SJCRH30 (cell line): ENCODE measurements at places on chromosomes 2 and 18. TPM values are rescaled to one million over a fixed set of nuclear protein-coding genes. Genes with fewer than 3 reads are reported as not detected.

GRCh38 chr18:23204589-23205235 is 69.4 kb downstream of the CABLES1 start:
- no peak for DNase-seq

DNA sequence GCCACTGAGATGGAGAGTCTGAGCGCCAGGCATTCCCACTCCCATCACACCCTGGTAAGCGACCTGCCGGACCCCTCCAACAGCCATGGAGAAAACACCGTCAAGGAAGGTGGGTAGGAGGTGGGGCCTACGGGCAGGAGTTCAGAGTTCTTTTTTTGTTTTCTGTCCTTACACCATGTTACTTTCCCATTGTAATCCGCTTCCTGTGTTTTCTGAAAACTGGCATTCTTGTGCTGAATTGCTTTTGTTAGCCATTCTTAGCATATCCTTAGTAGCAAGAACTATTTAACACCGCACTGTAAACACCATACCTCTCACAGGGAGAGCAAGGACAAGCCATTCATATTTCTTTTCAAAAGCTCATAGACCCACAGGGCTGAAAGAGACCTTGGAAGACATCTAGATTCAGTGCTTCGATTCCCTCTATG is 46.2 kb downstream of the UNC80 start:
- DNase-seq: no peak

GRCh38 chr2:216770717-216771116 is 75.4 kb upstream of the IGFBP5 start:
- no peak for DNase-seq

GRCh38 chr2:233865838-233866237 is 2.3 kb downstream of the MSL3B start:
- DNase-seq: peak; percentile 27

Gene ABCG8
- 0.04 TPM in 1 of 2 replicates, not detected in the other for total RNA-seq

DNA sequence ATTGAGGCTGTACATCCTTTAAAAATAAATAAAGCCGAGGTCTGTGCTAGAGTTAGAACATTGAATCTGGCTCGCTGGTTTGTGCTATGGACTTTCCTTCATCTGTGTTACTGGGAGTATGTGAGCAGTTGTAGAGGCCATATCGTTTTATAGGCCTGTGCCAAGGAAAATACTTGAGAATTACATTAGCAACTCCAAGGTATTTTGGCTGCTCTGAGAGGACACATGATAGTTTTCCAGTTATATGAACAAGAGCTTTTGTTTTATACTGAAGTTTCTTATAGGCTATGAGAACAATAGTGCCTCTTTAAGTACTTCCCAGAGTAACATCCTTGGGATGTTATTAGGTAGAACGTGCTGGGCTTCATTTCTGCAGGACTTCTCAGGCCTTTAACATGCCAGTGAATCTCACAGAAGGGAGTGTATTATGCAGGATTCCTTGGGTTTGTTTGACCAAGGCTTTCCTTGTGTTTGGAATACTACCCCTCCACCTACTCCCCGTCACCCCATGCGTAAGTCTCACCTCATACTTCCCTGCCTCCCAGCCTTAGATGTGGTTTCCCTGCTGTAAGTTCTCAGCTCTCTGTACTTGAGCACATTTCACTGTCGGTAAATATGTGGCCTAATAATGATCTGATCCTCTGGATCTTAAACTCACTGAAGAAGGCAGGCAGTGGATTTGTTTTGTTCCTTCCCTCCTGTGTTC is 21.0 kb downstream of the TCF7L1 start:
- DNase-seq: no peak

GRCh38 chr18:27614951-27615844 is 430.1 kb upstream of the CHST9 start:
- DNase-seq: no peak

Gene RFX8
- 0.06 and 0.43 TPM in 2 replicates for total RNA-seq

Gene MIB1
- 35.0 and 37.8 TPM in 2 replicates for total RNA-seq

Gene ABHD1
- total RNA-seq: not detected in 2 replicates

Gene ANTXR1
- total RNA-seq: 60.9 and 67.4 TPM in 2 replicates

- DNase-seq: peak; percentile 97
Observed at GRCh38 chr2:195055996-195056395, 601.0 kb upstream of the SLC39A10 start.

Gene SNRNP27
- 105 and 107 TPM in 2 replicates for total RNA-seq

GRCh38 chr2:170147576-170147975 is 30.4 kb upstream of the MYO3B start:
- DNase-seq: no peak

DNA sequence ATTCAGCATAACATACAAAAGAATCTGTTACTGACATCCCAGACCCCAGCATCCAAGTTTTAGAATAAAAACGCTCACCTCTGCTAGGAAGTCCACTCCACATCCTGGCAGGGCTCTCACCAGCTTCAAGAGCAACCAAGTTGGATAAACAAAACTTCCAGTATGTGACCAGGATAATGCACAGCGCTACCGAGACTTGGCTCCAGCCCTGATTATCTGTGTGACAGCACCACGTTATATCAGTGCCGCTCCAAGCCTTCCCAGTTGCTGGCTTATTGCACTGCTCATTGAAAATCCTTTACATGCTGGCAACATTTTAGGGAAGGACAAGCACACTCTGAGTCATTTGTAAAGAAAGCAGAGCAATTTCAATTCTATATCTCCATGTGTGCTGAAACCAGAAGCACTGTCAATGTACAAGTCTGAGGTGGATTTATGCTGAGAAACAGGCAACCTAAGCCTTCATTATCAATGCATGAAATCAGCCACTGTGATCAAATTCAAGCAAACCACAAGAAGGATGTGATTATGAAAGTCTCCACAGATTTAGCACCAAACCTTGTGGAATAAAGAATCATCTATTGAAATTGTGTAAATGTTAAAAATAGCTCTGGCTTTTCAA is 115.7 kb downstream of the ZNF385B start:
- DNase-seq: peak; percentile 12

DNA sequence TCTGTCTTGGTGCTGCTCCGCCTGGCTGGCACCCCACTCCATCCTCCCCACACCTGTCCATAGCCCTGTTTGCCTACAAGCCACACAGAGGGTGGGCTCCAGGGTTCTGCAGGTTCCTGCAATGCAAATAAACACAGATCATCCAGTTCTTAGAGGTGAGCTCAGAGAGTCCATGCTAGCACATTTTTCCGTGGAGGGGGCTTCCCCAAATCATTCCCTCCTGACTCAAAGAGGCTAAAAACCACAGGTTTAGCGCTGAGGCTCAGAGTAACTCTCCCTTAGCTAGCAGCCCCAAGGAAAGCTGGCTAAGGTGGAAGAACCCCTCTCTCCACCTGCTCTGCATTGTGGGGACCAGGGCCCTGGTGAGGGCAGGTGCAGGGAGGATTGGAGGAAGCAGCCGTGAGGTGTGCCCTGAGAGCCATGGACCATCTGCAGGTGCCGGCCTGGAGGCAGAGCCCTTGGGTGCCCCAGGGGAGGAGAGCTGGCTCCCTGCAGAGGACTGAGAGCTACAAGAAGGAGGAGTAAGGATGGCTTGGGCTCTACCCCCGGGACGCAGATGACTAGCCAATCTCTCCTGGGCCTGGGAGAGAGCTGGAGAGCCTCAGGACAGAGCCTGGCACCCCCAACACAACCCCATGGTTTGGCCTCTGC is 23.8 kb upstream of the TEX44 start:
- DNase-seq: no peak

- no peak for DNase-seq
Observed at GRCh38 chr2:241818943-241819270, 9.9 kb downstream of the NEU4 start.

- DNase-seq: no peak
Observed at GRCh38 chr18:5900262-5900661, 4.9 kb upstream of the TMEM200C start.

- no peak for DNase-seq
Observed at GRCh38 chr2:187054501-187055319, 205.7 kb upstream of the ZSWIM2 start.

GRCh38 chr2:132392221-132392620 is 24.4 kb upstream of the GPR39 start:
- DNase-seq: peak; percentile 7

GRCh38 chr18:28039078-28039477 is 137.9 kb downstream of the CDH2 start:
- DNase-seq: no peak

Gene NBAS
- 44.2 and 44.5 TPM in 2 replicates for total RNA-seq

- no peak for DNase-seq
Observed at GRCh38 chr2:150462770-150463169, 24.7 kb downstream of the RND3 start.

DNA sequence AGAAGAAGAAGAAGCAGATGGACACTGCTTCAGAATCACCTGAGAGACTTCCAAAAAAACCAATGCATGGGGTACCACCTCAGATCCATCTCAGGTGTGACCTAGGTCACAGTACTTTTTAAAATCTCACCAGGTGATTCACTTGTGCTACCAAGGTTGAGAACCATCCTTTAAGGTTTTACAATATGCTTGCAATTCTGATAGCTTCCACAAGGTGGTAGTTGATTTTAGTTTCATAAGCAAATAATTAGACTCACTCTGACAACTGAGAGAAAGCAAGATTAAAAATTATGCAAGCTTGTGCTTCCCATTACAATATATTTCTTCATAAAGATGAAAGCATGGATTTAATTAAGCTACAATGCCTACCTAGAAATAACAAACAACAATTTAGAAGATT is 355.1 kb downstream of the EN1 start:
- DNase-seq: no peak

Gene COLEC12
- not detected in 2 replicates for total RNA-seq

DNA sequence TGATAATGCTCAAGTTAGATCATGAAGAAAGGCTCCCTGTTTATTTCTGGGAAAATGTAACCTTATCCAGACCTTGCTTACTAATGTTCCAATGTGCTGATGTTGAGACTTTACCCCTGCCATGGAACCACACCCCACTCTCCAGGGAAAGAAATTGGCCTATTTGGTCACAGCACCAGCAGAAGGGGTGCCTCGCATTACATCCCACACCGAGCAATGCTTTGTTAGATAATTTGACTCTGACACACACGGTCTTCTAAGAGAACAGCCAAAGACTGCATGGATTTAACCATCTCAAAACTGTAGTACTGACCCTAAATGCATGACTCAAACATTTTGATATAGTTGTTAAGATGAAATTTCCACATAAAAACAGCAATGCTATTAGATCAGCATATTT is 152.1 kb upstream of the CCDC150 start:
- DNase-seq: no peak

DNA sequence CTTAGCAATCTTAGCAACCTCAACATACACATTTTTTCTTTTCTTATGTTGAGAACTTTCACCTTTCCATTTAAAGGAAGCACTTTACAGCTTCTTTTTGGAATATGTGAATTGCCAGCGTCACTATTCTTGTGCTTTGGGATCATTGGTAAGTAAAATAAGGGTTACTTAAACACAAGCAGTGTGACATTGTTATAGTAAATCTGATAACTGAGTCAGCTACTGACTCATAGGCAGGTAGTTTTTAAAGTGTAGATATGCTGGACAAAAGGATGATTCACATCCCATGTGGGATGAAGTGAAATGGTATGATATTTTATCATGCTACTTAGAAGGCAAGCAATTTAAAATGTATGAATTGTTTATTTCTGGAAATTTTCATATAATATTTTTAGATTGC is 637.2 kb downstream of the DCDC2C start:
- DNase-seq: no peak

DNA sequence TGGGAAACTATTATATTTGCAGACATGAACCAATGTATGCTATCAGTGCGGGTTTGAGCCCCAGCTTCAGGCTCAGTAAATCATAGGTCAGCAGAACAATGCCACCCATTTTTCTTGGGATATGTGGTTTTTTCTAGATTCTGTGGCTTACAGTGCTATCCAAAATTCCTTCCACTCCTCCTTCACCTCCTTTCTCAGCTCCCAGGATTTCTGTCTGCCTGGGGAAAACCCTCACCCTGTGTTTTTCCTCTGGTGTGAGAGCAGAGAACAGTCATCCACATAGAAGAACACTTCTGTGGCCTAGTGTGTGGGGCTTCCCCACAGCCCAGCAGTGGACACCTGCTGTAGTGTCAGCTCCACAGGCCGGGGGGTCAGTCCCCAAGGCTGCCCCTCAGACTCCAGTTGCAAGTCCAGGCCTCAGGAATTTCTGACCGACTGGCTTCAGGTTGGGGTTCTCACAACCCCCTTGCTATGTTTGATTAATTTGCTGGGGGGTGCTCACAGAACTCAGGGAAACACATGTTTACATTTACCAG is 238.2 kb downstream of the LDLRAD4 start:
- no peak for DNase-seq

DNA sequence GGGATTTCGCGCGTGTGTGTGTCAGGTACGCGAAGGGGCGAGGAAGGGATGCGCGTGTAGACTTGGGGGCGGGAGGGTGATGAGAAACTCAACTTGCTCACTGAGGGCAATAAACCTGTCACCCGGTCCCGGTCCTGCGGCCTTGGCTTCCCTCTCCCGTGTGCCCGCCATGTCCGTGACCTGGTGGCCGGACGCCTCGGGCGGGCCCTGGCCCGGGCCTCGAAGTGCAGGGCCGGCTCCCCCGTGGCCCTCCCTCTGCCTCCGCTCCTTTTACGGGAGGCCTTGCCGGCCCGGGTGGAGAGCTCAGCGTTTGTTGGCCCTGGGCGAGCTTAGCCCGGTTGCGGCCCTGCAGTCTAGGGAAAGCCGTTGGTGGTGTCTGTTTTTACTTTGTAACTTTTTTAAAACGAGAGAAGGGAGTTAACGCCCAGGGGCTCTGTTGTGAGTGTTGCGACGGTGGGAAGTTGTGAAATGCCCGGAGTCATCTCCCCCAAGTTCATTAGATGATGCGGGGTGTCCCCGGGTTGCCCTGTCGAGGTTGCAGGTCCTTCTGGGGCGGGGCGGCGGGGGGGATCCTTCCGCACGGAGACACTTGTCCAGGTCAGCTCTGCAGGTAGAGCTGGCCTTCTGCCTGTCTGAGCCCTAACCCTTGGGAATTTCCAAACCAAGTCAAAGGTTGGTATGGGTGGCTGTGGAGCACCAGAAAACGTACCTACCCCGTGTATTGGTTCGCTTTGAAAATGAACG is 883 bp downstream of the SMCHD1 start:
- DNase-seq: peak; percentile 30

DNA sequence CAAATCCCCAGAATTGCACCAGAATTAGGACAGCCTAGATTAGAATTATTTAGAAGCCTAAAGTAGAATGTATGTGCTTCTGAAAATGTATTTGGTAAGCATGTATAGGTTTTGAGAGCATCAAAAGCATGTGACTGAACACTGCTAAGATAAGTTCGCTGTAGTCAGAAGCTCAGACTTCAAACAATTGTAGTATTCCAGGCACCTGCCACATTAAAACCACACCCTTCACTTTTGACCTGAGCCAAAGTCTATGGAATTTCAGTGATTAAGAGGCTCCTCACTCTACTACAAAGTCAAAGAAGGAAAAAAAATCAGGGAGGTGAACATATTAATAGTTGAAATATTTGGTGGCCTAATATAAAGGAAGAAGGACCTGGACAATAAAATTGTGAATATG is 8.2 kb downstream of the KCNJ3 start:
- DNase-seq: no peak
